ENCODE measurements at places on chromosomes 11 and 22.

GRCh38 chr11:119691020-119691666 lies 37.9 kb downstream of the NECTIN1 start:
- no peak for DNase-seq

DNA sequence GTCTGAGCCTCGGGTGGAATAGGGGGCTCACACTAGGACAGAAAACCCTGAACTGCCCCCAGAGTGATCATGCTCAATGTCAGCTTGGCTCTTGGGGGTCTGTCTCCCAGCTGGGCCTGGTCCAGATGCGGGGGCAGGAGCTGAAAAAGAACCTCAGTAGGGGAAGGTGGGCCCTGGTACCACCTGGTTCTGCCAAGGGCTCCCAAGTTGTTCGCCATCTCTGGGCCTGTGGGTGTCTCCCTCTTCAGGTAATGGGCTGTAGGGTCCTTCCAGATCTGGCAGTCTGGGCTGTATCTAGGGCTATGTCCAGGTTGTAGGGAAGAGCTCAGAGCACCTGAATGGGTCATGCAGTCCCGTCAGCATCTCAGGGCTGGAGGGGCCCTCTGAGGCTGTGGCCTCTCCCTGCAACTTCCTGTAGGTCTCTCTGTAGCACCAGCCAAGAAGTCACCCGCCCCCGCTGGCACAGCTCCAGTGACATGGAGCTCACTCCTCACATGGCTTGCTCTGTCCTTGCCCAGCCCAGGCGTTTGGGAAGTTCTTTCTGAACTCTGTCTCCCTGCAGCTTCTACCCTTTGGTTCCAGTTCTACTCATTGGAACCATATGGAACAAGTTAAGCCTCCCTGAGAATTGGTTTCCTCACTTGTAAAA lies 33.0 kb upstream of the SOX10 start:
- no peak for DNase-seq

- no peak for DNase-seq
Measured at GRCh38 chr11:119179983-119180382, 5.3 kb upstream of the NHERF4 start.

DNA sequence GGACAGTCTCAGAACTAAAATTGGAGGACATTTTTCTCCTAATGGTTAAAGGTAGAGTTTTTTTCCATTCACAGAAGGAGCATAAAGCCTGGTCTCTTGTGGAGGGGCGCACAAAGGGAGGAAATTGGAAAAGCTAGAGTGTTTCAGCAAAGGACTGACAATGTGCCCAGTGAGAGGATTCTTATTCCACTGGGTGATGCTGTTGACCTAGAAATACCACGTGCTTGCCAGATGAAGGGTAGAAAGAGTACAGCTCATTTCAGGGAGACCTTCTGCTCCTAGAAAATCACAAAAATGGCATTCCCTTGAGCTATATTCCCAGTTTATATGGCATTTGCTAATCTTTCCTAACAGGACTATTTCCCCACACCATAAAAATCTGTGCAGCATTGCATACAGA lies 21.1 kb downstream of the MS4A6E start:
- no peak for DNase-seq

- no peak for DNase-seq
Measured at GRCh38 chr11:109349276-109350080, 72.5 kb upstream of the C11orf87 start.

DNA sequence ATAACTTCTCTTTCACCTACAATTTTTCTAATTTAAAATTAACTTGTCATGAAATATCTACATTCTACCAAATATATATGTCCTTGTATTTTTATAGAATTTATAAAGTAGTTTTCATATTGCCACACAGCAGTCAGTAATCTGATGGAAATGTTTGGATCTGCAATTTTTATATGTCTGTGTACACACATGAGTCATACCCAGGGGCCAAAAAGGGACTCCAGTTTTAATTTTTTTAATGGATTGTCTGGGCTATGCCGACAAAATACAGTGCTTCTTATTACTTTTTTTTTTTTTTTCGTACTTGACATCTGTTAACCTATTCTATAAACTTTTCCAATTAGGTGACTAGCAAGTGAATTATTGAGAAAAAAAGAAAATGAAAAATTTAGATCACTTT lies 6.3 kb downstream of the GUCY1A2 start:
- DNase-seq: no peak

DNA sequence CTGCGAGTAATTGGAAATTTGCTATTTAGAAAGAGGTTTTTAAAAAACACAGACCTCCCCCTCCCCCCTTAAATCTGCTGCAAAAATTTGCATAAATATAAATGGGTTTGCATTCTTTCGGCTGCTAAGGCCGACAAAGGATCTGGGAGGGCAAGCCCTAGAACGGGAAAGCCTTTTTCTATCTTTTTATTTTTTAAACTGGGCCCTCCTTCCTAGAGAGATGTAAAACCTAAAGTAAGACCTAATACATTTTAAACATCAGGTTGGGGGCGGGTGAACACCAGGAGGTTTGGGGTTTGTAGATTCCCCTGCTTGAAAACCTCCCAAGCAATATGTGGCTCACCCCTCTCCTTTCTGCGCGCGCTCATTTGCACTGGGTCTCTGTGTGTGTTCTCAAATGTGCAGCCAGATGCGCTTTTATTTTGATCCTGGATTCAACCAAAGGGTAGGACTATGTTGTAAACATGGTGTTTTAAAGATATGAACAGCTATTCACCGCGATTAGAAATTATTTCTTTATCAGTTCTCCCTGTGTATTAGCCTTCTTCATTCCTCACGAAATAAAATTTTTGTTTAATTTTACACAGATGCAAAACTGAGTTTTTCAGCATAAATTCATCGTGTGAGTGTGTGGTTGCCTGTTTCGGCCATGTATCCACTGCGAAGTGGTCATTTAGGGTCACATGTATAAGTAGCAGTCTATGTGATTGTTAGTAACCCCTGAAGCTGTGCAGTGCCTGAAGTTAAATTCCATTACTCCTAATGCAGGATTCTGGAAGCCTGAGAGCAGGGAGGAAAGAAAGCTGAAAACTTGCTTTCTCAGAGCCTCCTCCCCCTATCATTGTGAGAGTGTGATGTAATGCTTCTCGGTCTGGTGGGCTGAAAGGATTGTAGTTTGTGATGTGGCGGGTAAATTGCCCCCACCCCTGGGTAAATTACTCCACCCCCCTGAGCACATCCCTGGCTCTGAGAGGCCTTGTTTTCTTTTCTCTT lies 988 bp downstream of the TNRC6B start:
- no peak for DNase-seq

- DNase-seq: no peak
Measured at GRCh38 chr11:12077535-12078280, 32.7 kb upstream of the MICAL2 start.

- DNase-seq: no peak
Measured at GRCh38 chr22:46099740-46100139, 50.6 kb upstream of the PPARA start.

DNA sequence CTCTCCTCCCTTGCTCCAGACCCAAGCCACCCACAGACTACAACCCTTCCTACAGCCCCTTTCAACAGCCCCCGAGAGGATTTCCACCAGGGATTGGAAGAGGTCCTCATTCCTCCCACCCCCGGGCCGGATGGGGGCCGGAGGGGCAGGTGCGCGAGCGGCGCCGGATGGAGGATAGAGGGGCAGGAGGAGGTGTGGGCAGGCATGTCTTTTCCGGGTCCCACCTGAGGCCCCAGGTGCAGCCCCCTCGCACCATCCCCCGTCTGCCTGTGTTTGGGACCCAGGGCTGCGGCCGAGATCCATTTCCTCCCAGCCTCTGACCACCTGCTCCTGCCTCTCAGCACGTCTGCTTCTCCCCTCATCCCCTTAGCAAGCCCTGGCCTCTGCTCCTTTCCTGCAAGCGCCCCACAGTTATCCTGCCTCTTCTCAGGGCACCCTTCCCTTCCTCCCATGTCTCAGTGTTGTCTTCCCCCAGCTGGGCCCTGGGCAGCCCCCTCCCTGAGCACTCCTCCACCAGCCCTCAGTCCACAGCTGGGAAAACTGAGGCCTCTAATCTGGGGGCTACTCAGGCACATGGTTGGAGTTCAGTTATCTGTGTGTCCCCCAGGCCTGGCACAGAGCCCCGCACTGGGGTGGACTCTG lies 19.3 kb upstream of the CBX7 start:
- DNase-seq: no peak

- peak; percentile 63 for DNase-seq
Measured at GRCh38 chr22:32796865-32797573, 4.5 kb upstream of the TIMP3 start.

- DNase-seq: no peak
Measured at GRCh38 chr11:616320-617198, 809 bp upstream of the IRF7 start.

DNA sequence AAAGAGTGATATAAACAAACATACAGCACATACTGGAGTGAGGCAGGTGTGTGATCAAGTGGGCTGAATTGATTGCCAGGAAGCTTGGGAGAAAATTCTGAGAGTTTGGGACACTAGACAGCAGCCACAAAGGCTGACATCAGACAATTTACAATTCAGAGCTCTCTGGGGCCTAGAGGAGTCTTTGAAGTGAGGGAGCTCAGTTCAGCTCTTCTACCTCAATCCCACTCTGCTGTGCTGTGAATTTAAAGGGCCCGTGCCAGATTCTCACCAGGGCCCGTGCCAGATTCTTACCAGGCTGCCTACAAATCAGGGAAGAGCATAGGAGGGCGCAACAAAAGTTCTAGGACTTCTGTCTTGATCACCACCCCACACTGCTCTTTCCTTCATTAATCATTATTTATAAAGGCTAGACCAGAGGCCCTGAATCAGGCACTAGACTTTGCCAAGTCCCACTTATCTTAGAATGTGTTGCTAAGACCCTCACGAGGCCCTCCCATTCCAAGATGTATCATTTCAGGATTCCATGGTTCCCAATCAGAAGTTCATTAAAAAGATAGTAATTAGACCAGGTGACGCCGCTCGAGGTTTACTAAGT lies 112.4 kb downstream of the KIRREL3 start:
- no peak for DNase-seq

DNA sequence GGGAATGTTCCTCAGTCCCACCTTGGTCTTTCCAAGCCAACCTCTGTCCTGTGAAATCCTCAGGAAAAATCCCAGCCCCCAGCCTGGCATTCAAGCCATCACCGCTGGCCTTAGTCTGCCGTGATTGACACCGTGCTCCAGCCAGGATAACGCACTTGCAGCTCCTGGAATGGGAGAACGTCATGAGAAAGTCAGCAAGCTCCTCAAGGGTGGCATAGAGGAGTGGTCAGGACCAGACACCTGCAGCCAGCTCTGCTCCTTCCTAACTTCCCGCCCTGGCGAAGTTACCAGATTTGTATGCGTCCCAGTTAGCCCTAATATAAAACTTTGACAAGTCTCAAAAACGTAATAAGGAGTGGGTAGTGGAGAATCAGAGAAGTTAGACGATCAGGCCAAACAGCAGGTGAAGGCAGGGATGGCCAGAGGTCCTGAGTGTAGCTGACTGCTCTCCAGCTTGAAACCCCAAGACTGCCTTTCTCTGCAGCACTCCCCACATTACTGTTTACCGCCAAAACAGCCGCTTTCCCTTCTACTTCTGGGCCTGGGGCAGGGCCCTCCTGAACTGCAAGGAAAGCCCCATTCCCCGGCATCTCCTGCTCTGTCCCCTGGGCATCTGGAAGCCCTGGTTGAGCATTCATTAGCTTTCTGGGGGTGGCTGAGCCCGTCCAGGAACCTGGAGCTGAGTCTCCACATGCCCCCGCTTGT lies 1.3 kb upstream of the DKK3 start:
- DNase-seq: no peak

- DNase-seq: no peak
Measured at GRCh38 chr11:126546191-126546590, 190.7 kb downstream of the ST3GAL4 start.

DNA sequence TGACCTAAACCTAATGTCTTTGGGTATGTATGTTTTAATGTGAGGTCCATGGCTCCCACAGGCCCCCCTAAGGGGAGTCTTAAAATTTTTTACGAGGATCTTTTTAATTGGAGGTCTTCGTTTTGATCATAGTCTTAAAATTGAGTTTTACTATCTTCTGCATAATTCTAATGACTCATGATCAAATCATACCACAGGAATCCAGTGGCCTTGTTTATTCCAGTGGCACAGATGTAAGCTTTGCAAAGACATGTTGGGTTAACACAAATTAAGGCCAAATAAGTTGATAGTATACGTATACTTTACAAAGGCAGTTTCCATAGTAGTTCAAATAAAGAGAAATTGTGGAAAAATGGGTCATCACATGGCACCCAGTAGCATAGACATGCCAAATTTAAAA lies 33.9 kb upstream of the FJX1 start:
- DNase-seq: peak; percentile 45

DNA sequence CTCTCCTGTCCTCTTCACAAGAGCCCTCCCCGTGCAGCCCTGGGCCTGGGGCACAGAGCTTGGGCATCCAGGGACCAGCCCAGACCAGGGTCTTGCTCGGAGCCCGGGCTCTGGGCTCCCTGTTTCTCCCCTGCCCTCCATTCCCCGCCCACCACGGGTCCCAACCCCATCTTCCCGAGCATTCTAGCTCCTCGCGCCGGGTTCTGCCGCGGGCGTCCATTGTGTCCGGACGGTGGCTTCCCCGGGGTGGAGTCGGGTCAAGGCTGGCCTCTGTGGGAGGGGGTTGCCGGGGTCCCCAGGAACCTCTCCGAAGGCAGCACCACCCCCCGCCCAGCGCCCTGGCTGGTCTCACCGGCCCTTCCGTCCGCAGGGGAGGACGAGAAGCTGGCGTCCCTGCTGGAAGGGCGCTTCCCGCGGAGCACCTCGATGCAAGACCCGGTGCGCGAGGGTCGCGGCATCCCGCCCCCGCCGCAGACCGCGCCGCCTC lies 18.1 kb upstream of the ACR start:
- no peak for DNase-seq

- DNase-seq: no peak
Measured at GRCh38 chr11:41612415-41612814, 153.0 kb upstream of the LRRC4C start.

DNA sequence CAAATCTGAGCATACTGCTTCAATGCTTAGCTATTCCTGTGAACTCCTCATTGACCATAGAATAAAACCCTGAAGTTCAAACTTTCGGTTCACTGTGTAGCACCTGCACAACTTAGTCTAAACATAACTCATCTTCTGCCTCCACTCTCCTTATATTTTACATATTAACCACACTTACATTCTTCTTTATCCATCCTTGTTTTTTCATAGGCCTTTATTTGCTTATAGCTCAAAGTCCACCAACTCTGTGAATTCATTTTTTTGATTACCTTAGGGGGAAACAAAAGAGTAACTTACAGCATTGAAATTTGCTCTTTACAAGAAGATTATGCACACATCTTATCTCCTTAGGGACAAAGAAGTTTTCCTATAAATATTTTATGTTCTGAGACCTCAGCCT lies 521.6 kb upstream of the FAT3 start:
- DNase-seq: no peak

GRCh38 chr22:30121960-30122359 lies 41.7 kb downstream of the HORMAD2 start:
- DNase-seq: no peak

GRCh38 chr11:110972640-110973039 lies 260.4 kb upstream of the ARHGAP20 start:
- peak; percentile 54 for DNase-seq

DNA sequence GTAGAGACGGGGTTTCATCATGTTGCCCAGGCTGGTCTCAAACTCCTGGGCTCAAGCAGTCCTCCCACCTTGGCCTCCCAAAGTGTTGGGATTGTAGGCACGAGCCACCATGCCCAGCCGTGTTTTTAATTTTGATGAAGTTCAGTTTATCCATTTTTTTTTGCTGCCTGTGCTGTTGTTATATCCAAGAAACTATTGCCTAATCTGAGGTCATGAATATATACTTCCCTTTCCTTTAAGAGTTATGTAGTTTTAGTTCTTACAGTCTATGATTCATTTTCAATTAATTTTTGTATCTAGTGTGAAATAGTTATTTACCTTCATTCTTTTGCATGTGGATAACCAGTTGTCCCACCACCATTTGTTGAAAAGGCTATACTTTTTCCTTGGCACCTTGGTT lies 50.3 kb upstream of the SORL1-AS1 start:
- no peak for DNase-seq
